ENCODE measurements at places on chromosomes 7 and 10. TPM values are rescaled to one million over a fixed set of nuclear protein-coding genes. Genes with fewer than 3 reads are reported as not detected.

Gene MYL10
- total RNA-seq: not detected

Gene RNF32
- 1.3 TPM for total RNA-seq

Gene PIK3AP1
- 0.55 TPM for total RNA-seq

Gene NKX2-3
- total RNA-seq: not detected

Gene CFAP46
- total RNA-seq: 1.4 TPM

Gene UCN3
- not detected for total RNA-seq

Gene CTNNA3
- not detected for total RNA-seq

Gene CYP3A7
- total RNA-seq: not detected

Gene SPAG6
- total RNA-seq: not detected

Gene CLEC2L
- 0.09 TPM for total RNA-seq

Gene FAM20C
- total RNA-seq: 40.3 TPM

Gene AGR3
- total RNA-seq: not detected

Gene SLC16A9
- 0.08 TPM for total RNA-seq

Gene VENTX
- total RNA-seq: not detected

Gene ST8SIA6
- total RNA-seq: 0.12 TPM

Gene FAM13C
- 0.22 TPM for total RNA-seq

Measured in A549 treated with Hydrocortisone at 1 μM for 4 hours (cell line).